ENCODE measurements at places on chromosomes 16 and 17.
A peak's percentile ranks its signal among the peaks of the same experiment; 100 is the strongest.

- DNase-seq, result no peak
Observed at GRCh38 chr17:72529386-72529785, 408.6 kb downstream of the SOX9 start.

DNA sequence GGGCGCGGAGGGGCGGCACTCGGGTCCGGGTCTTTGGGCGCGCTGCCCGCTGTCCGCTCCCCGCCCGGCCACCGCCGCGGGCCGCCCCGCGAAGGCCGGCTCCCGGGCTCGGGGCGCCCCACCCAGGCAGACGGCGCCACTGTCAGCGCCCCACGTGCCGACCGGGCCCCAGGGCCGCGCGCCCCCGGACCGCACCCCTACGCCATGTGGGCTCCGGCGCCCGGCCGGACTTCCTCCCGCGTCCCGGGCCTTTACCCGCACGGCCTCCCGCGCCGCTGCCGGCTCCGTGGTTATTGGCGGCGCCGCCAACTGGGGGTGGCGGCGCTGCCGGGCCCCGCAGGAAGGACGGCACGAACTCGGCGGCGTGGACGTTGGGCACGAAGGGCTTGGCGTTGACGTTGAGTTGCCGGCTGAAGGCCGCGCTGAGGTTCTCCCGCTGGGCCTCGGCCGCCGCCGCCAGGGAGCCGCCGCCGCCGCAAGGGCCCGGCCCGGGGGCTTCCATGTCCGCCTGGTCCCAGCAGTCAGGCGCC lies 577 bp downstream of the GSPT1 start:
- DNase-seq, result peak; percentile 15

GRCh38 chr17:8608001-8608400 lies 22.5 kb downstream of the MYH10 start:
- DNase-seq, result no peak

DNA sequence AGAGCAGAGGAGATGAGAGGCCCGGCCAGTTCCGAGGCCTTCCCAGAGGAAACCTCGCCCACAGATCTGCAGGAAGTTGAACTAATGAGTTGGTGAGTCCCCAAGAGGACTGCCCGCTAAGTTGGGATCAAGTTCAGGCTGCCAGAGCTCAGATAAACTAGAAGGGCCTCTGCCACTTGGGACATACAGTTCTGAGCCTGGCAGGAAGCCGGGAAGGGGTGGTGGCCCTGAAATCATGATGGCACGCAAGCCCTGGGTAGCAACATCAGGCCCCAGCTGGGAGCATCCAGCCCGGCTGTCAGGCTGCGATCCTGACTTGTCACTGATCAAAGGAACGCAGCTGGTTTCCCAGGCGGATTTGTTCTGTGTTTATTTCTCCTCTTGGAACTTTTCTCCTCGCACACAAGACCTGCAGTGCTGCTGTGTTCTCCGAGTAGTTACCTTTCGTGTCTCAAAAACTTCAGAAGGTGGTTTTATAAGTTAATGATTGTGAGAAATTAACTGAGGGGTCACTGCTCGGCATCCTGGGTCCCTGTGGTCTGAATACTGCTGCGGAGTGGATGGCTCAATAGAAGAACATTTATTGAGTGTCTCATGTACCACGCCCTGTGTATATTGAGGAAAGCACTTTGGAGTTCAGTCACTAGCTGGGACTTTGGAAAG lies 8.0 kb upstream of the WFDC1 start:
- DNase-seq, result no peak

- no peak for DNase-seq
Observed at GRCh38 chr16:8489580-8489979, 100.7 kb downstream of the TMEM114 start.

DNA sequence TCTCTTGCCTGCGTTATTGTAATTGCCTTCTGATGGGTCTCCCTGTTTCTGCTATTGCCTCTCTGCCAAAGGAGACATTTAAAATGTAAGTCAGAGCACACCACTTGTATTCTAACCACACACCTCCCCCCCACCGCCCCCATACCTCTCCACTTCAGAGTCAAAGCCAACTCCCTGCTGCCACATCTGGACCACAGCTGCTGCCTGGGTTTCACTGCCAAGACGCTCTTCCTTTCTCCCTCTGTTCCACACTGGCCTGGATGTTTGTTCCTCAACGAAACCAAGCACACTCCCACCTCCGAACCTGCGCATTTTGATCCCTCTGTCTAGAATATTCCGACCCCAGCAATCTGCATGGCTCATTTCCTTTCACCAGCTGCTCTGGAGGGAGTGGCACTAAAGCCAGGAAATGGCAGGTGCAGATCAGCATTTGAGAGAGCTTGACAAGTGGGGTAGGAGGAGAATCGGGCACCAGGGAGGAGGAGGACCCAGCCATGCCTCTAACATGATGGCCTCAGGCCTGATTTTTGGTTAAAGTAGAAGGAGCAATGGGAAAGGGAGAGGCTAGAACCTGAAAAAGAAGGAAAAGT lies 92.4 kb upstream of the HS3ST2 start:
- DNase-seq, result no peak

DNA sequence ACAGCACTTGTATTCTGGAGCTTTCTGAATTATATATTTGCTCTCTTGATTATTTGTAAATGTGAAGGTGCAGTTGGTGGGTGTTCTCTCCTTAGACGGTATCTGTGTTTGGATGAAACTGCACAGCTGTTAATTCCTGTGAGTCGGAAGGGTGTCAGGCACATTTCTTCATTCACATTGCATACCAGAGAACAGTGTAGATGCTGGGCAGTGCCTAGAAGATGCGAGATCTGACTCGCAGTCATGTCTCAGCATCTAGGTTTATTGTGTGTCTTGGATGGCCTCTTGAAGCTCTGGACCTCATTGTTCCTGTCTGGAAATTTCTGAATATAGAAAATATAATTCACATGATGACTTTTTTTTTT lies 61.2 kb downstream of the CLEC16A start:
- DNase-seq, result no peak

- DNase-seq, result no peak
Observed at GRCh38 chr16:1174477-1175357, 21.8 kb downstream of the CACNA1H start.

DNA sequence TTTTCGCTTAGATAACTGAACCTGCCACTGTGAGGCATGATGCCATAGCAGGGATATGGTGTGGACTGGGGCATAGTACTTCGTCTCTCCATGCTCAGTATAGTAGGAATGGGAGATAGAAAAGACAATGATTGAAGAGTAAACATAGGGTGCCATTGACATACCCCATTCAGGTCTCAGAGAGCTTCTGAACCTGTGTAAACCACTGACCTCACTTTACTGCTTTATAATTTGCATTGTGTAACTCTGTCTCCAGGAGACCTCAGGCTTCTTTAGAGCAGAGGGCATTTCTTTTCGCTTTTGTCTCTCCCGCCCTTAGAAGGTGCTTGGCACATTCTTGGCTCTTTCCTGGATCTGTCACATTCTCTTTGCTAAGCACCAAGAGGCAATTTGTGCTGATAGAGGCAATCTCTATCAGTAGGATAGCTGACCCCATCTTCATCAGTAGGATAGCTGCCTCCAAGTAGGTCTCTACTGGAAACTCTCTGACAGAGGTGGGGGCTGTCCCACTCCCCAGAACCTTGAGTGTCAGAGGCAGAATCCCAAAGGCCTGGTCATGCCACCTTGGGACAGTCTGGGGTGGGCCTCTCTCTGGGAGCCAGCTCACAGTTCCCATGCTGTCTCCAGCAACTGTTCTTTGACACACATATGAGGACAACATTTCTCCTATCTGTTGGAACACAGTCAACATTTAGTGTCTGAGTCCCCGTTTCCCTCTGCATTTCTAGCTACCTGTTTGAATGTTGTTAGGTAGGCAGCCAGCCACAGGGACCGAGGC lies 181.9 kb downstream of the UTP18 start:
- DNase-seq, result no peak

GRCh38 chr17:11458279-11458678 lies 140.0 kb upstream of the DNAH9 start:
- no peak for DNase-seq

GRCh38 chr17:46160169-46160568 lies 33.1 kb downstream of the KANSL1 start:
- no peak for DNase-seq

GRCh38 chr16:68069511-68070248 lies 15.5 kb upstream of the NFATC3 start:
- DNase-seq, result no peak

GRCh38 chr17:34241062-34241461 lies 14.0 kb upstream of the CCL2 start:
- no peak for DNase-seq

DNA sequence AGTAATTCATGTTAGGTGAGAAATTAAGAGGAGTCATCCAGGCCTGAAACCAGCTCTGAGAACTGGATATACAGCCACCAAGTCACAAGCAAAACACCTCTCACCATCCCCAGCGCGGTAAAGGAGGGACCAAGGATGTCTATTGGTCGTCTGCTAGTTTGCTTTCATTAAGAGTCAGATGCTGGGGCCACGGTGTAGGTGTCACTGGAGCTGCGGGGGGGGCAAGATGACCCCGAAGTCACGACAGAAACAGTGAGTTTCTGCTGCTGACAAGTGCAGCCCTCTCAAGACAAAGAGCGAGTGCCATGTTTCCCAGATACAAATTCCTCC lies 790 bp downstream of the NCBP3 start:
- no peak for DNase-seq

DNA sequence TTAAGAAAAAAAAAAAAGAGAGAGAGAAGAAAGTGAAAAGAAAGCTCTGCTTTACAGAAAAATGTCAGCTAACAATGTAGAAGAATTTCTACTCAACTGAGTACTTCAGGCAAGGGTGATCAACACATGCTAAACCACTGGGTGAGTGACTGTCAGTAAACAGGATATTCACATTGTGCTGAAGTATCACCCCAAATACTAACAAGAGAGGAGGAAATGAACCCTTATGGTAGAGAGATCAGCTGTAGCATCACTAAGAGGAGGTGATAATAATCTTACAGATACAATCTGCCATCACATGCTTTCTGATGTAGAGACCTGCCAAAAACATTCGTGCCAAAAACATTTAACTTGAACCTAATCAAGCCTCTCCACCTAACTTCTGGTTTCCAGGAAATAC lies 30.7 kb upstream of the ICAM2 start:
- DNase-seq, result no peak

DNA sequence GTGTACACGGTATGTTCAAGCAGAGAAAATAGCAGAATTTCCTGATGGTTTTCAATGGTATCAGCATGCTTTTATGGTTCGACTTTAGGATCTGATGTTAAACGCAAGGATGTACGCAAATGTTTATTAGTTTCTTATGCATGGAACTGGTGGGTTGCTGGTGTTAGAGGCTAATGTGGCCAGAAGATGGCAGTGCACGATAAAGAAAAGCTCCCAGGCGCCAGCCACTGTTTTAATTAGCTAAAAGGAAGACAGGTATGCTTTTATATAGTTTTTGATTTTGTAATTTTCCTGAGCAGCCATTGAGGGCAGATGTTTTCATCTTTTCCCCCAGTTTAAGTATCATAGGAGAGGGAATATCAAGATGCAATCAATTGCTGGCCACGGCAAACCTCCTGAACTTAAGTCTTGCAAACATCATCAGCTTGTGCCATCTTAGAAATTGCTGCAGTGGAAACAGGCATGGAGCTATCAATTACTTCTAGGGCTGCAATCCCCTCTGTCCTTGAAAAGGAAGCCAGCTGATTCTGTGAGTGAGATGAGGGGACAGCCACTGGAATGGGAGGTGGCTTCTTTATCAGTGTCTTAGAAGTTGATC lies 648.5 kb upstream of the RBFOX1 start:
- no peak for DNase-seq

GRCh38 chr16:1154291-1154886 lies 1.5 kb downstream of the CACNA1H start:
- DNase-seq, result no peak

- DNase-seq, result no peak
Observed at GRCh38 chr17:45063198-45063597, 2.1 kb downstream of the NMT1 start.

DNA sequence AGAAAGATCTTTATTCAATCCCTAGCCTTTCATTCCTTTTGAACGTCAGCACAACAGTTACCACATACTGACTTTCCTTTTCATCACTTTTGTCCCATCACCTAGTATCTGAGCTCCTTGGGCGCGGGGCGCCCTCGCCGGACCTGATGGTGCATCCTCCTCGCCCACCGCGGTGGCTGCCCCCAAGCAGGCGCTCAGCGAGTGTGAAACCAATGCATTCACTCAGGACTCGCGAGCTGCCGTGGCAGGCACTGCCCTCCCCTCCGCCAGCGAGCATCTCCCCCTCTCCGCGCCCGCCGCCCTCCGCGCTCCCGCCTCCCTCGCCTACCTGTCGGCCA lies 756 bp downstream of the KLHL11 start:
- DNase-seq, result no peak

Measured in stimulated activated CD4-positive, alpha-beta T cell treated with anti-CD3 and anti-CD28 coated beads, TNF-alpha, amount 100 ng/mL, for 4 hours (primary cell).